ENCODE measurements at places on chromosomes 6 and 20. TPM values are rescaled to one million over a fixed set of nuclear protein-coding genes. Genes with fewer than 3 reads are reported as not detected.

The MLN gene
- not detected for total RNA-seq

GRCh38 chr20:47027042-47027441 lies 132.4 kb downstream of the EYA2 start:
- no peak for DNase-seq

The SRSF12 gene
- not detected for total RNA-seq

The SLC17A1 gene
- total RNA-seq: not detected

The GPR31 gene
- not detected for total RNA-seq

DNA sequence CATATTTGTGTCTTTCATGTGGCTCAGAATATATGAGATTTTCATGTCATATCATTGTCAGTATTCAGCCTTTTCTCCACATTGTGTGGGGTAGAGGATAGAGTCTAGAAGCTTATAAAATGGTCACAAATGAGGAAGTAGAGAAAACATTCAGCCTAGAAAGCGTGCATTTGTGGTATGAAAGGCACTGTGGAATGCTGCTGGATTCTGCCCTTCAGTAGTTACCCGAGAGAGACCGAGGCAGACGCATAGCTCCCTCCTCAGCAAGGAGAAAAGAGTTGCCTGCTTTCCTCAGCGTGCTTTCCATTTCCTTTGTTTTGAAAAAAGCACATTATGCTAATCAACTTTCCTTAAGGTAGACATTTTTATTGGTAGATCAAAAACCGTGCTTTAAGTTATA lies 28.7 kb downstream of the MYB start:
- DNase-seq: no peak

- no peak for DNase-seq
These were observed 144.8 kb downstream of the PDSS2 start for GRCh38 chr6:107314531-107314939.

DNA sequence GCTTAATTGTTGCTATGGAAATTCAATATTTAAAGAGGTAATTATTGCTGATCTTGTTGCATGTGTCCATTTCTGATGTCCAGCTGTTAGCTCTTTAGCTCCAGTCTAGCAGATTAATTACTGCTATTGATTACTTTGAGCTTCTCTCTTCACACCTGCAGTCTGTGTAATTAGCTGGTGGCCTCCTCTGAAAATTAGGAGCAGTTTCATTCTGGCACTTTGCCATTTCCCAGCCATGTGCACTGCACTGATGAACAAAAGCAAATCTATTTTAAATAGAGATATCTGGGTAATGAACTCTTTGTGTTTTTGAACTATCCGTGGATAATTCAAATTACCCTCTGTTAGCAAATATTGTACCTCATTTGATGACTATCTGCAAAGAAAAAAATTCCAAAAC lies 275.9 kb downstream of the RNF144B start:
- no peak for DNase-seq

DNA sequence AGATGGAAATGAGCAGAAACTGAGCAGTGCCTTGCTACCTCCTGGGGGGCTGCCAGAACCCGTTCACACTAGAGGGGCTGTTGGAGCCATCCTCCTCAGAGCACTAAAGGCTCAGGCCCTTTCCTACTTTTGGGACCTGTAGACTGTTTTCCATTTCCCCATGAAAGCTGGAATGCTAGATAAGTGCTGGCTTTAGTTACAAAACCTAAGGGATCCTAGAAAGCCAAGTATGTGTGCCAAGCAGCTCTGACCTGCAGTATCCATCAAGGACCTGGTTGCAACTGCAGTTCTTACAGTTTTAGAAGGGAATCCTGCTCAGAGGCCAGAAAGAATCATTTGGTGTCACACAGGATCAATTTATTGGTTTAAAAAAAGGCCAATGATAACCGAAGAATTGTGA lies 176.7 kb upstream of the COL21A1 start:
- no peak for DNase-seq

DNA sequence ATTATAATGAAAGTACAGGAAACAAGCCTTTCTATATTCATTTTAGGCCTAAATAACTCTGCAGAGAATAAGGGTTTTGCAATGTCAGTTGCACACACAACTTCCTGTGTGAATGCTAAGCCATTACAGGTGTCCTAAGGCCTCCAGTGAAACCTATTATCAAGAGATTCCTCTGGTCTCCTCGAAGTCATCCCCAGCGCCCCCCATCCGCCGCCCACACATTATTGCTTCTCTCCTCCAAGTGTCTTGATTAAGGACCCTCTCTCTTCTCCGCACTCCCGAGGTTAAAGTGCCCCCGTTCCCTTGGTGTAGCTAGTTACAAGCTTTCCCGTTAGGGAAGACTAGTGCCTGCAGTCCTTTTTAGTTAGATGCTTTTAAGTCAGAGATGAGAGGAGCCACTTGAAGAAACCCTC lies 1.3 kb downstream of the HIVEP2 start:
- peak; percentile 39 for DNase-seq

DNA sequence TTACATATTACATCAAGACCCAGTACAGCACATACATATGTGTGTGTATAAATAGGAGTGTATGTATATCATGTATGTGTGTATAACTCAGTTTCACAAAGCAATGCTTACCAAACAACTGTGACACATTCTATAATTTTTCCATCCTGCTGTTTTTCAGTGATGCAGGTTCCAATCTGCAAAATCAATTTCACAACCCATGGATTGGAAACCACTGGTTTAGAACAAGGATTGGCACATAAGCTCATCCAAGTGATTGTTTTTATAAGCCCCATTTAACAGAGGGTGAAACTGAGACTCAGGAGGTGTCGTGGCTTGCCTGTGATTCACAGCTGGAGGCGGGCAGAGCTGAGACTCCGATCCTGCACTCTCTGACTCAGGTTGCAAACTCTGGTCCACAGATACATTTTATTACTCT lies 158.2 kb downstream of the ZMYND8 start:
- no peak for DNase-seq

GRCh38 chr20:62734326-62734725 lies 25.7 kb downstream of the NTSR1 start:
- DNase-seq: peak; percentile 13

DNA sequence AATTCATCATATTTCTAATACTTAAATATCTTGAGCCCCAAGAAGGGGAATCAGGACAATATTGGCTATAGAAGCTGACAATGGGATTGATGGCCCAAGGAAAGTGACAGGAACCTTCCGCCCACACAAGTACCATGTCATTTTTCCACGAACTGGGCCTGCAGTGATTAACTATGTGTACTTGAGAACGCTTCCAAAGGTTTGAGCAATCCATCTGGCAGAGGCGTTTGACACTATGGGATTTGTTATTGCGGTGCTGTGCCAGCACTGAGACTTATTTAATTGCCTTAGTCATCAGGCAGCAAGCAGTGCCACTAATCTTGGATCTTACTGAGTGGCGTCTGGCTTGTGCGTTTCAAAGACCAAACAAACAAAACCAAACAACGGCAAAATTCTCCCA lies 135.6 kb upstream of the UST start:
- peak; percentile 65 for DNase-seq

- peak; percentile 54 for DNase-seq
These were observed 93.1 kb downstream of the EPB41L2 start for GRCh38 chr6:130969791-130970491.

The NRSN1 gene
- total RNA-seq: not detected

DNA sequence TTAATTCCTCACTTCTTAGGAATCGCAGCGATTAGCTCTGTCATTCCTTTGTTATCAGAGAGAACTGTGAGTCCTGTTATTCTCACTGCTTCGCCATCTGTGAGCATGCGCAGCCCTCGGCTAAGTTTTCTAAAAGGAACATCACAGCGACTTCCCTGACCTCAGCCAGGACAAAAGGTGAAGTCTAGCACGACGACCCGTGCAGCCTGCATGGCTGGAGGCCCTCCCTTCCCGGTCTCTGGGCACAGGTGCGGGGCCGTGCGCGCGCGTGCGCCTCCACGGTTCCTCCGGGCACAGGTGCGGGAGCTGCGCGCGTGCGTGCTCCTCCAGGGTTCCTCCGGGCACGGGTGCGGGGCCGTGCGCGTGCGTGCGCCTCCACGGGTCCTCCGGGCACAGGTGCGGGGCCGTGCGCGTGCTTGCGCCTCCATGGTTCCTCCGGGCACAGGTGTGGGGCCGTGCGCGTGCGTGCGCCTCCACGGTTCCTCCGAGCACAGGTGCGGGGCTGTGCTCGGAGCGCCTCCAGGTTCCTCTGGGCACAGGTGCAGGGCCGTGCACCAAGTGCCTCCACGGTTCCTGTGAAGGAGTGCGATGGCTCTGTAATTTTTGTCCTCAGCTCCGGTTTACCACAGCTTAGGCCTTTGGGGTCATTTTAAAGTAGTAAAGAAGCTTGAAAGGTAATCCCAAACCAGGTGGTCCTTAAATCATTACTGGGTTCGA lies 212.3 kb downstream of the ERMARD start:
- DNase-seq: no peak

GRCh38 chr6:12363651-12364381 lies 73.7 kb downstream of the EDN1 start:
- DNase-seq: no peak

The PPP1R14C gene
- 131 TPM for total RNA-seq
